ENCODE measurements at places on chromosomes 4 and X.

- no peak for DNase-seq
These were observed 15.7 kb downstream of the SH2D1A start for GRCh38 chrX:124362072-124362471.

GRCh38 chr4:42767669-42768068 is 110.8 kb upstream of the ATP8A1 start:
- no peak for DNase-seq

DNA sequence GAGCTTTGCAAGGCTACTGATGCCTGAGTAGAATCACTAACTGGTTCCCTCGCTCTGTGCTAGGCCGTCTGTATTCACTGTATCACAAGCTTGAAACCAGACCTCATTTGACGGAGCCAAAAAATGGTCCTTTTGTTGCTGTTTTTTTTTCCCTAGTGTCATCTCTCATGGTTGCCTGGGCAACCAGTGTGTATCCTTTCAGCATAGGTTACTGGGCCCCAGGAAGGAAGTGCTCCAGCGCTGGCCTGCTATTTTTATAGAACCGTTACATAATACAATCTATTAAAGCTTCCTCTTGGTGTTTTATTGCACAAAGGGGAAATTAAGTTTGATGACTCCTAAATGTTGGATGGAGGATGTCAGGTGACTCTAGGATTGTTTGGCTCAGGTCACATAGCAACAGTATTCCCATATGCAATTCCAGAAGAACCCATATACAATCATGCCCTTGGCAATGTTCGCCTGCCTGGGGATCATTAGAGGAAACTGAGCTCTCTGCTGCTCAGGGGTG is 220.4 kb downstream of the SPRY1 start:
- peak; percentile 72 for DNase-seq

DNA sequence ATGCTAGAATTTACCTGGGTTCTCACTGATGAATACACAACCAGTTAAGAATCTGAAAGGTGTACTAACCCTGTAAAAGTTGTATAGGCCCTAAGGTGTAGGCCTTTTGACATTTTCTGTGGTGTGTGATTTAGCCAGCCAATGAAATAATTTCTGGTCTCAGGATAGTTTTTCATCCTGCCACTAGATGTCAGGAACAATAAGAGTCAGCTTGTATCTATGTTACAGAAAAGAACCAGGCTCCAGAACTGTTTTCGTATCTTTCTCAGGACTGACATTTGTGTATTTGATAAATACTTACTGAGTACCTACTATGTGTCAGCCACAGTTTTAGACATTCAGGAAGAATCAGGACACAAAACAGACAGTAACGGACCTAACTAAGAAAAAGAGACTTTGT is 673.6 kb upstream of the TENM3 start:
- no peak for DNase-seq

DNA sequence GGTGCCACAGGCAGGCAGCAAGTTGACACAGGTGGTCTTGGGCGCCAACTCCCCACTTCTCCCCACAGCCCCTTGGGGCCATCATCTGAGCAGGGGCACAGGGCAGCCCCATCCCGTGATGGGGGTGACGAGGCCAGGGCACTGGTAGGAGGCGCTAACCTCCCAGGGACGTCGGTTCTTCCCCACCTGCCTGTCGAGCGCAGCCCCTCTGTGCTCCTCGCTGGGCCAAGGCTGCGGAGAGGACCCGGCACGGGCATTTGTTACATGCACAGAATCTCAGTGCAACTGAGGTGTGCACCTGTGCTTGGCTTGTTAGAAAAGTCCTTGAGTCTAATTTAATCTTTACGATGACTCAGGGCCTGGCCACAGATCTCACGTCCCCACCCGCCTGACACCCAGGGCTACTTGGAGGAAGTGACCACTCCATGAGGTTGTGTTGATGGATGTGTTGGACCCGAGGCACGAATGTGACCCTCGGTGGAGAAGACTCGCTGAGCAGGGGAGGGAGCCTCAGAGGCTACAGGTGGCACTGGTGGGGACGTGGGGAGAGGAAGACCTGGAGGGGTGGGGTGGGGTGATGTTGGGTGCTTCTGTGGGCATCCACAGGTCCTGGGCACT is 3.1 kb upstream of the SH3TC1 start:
- no peak for DNase-seq

- DNase-seq = no peak
These were observed 1952.2 kb downstream of the PCDH7 start for GRCh38 chr4:32672359-32672758.

DNA sequence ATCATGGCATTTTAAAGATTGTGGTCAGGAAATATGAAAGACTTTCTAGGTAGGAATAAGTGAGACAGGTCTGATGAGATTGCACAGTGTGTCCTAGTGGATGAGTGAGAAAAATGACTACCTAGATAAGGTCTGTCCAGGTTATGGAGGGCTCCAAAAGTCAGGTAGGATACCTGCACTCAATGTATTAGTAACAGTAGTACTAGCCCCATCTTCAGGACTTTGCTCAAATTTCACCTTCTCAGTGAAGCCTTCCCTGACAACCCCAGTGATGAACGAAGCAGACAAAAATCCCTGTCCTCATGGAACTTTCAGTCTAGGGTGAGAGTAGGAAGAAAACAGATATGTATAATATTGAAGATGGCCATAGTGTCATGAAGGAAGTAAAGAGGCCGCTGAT is 85.7 kb downstream of the ZIC3 start:
- DNase-seq = no peak

DNA sequence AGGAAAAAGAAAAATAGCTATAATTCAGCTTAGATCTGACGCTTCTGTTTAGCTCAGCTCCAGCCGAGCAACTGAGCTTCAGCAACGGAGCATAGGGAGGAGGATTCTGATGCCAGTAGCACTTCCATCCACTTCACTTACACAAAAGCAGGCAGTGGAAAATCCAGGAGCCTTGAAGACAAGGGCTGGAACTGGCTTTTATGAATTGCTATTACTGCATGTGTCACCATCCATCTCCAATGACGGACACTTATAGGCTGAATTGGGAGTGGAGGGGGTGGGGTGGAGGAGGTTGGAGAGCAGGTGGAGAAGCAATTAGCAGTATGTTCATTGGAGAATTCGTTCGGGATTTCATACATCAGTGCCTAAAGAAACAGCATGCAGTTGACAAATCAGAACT is 15.6 kb downstream of the ENOX2 start:
- no peak for DNase-seq

GRCh38 chrX:73977542-73978169 is 326.3 kb upstream of the ZCCHC13 start:
- no peak for DNase-seq

DNA sequence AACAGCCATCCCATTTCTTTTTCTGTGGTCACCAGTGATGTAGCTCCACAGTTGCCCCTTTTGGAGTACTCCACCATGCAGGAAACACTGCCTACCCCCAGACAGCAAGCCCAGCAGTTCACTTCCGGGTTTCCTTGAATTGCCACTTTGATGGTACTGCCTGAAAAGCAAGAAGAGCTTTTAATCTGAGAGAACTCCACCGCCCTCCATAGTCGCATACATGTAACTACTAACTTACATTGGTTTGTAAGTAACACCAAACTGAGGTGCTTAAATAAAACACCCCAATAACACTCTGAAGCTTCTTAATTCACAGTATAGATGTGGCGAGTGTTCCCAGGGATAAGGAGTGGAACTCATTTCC is 53.6 kb upstream of the HPSE start:
- no peak for DNase-seq

DNA sequence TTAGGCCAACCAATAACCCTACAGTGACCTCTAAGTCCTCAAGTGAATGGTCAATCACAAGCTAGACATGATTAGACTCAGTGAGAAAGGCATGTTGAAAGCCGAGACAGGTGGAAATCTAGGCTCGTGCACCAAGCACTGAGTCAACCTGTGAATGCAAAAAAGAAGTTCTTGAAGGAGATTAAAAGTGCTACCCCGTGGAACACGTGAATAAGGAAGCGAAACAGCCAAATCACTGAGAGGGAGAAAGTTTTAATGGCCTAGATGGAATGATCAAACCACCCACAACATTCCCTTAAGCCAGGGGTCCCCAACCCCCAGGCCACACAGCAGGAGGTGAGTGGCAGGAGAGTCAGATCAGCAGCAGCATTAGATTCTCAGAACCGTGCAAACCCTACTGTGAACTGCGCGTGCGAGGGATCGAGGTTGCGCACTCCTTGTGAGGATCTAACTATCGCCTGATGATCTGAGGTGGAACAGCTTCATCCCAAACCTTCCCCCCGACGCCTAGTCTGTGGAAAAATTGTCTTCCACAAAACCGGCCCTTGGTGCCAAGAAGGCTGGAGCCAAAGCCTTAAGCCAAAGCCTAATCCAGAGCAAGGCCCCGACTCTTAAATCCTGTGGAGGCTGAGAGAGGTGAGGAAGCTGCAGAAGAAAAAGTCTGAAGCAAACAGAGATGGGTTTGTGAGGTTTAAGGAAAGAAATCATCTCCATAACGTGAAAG is 19.5 kb upstream of the PDE6B start:
- DNase-seq = no peak

DNA sequence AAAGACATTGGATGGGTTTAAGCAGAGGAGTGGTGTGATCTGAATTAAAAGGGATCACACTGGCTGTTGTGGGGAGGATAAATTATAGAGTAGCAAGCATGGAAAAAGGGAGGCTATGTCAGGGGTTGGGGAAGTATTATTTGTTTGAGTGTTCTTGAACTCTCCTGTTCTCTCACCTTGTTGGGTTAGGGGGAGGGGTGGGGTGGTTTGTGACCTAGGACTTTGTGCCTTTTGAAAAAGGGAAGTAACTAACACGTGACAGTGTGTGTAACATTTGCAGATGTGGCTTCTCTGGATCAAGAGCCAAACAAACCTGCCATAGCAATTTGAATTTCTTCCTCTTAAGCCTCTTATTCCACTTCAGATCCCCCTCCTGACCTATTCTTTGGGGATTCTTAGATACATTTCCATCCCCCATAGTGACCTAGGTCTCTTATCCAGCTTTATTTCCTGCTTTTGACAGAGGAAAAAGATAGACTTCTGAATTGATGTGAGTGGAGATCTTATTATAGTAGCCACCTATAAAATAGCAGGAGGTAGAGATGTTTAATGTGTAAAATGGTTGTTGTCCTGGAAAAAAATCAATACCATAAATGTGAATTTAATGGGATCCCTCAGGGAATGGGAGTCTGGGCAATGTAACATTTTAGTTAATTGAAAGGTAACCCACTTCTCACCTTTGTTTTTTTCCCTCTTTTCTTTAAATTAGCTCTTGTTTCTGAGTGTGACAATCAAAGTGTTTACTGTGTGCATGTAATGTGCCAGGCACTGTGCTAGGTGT is 120.4 kb downstream of the CT47B1 start:
- DNase-seq = no peak

DNA sequence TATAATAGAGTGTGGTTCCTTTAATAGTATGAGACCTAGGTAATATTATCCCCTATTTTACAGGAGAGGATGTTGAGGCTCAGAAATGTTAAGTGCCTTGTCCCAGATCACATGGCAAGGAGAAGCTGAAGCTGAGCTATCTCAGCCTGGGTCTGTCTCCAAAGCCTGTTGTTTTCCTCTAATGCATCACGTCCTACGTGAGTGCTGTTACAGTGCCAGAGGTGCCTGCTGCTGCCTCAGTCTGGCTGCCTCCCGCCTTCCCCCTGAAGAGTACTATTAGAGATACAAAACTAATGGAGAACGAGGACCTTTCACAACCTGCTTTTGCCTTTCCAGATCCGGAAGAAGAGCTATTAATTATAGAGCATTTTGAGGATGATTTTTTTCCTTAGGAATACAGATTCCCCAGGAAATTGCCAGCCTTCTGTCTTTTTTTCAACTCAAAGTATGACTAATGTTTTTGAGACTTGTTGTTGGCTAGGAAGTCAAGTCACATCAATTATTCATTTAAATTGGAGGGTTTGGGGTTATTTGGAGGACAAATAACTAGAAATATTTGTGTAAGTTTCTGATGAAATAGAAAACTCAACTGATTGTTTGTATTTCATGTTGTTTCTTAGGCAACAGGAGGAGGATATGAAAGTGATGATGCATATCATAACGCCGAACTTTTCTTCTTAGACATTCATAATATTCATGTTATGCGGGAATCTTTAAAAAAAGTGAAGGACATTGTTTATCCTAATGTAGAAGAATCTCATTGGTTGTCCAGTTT is 43.9 kb upstream of the MTMR1 start:
- DNase-seq = peak; percentile 36

- no peak for DNase-seq
These were observed 321.3 kb downstream of the RAB28 start for GRCh38 chr4:13162886-13163285.

DNA sequence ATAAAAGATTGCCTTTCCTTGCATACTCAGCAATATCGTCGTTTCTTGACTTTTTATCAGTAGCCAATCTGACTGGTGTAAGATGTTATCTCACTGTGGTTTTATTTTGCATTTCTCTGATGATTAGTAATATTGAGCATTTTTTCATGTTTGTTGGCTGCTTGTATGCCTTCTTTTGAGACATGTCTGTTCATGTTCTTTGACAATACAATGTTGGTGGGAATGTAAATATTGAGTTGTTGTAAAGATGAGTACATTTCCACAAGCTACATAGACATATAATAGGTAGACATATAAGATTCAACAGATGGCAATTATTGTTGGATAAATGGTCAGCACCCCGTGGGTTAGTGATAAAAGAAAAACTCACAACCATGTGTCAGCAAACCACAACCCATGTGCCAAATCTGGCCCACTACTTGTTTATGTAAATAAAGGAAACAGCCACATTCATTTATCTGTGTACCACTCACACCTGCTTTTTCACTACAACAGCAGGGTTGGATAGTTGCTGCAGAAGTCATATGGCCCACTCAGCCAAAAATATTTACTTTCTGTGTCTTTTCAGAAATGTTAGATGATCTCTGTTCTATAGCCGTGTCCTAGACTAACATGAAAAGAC is 153.1 kb upstream of the VCX start:
- no peak for DNase-seq

DNA sequence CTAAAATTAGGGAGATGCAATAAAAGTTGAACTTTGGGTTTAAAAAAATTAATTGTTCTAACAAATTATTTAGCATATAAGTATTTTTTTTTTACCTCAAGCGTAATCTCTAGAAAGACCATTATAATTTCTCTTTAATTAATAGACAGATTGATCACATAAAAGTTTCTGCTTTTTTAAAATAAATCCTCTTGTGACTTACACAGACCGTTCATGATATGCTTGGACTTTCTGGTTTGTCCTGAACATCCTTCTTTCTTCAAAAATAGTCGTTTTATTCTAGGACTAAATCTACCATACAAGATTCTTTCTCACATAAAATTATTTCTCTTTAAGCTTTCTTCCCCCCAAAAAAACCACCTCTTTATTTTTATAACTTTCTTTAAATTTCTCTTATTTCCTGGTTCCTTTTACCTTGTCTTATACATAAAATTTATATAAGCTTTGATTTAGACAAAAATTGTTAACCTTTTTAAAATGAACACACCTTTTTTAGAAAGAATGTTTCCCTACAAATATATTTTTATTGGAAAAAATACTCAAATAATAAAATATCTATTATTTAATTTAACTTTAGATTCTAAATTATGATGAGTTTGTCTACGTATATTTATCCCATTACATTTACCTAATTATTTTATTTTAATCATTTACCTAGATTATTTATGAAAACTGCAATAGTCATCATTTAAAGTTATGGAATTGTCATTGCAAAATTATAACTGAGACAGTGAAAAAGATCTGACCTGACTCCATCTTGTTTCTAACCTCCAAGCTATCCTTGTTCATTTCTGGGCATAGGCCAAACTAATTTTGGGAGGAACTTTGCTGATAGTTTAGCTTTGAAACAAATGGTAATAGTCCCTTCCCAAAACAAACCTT is 37.6 kb downstream of the PGRMC2 start:
- no peak for DNase-seq
